ENCODE measurements at places on chromosomes 2 and 18. TPM values are rescaled to one million over a fixed set of nuclear protein-coding genes. Genes with fewer than 3 reads are reported as not detected.

DNA sequence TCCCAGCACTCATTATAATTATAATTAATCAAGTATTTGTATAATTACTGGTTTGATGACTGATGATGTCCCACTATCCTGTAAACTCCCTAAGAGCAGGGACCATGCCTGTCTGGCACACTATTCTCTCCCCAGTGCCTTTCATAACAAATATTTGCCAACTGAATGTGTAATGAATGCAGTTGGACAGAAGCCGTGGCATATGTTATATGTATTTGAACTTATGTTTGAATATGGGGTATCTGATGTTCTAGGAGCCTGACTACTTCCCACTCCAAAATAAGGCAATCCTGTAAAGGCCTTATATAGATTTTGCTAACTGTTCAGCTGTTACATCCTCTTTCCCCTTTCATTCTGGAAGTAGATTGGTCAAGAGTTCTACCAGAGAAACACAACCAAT, 19.7 kb downstream of the OSBPL6 start:
- H3K27me3 ChIP-seq: no peaks in the 10 kb centered on the region
- no peaks in the 10 kb centered on the region for H3K4me1 ChIP-seq
- H3K36me3 ChIP-seq: no peaks in the 10 kb centered on the region

STPG4 gene
- total RNA-seq: 0.37 TPM

- no peaks in the 10 kb centered on the region for H3K36me3 ChIP-seq
- H3K27me3 ChIP-seq: no peaks in the 10 kb centered on the region
- H3K27ac ChIP-seq: peak overlapping the region; percentile 91
- H3K4me1 ChIP-seq: peaks cover 39% of the 10 kb centered on the region
- peak overlapping the region; percentile 77 for H3K4me3 ChIP-seq
Observed at GRCh38 chr18:75247611-75248421, 37.2 kb downstream of the TSHZ1 start.

L3MBTL4 gene
- total RNA-seq: 0.59 TPM

- no peaks in the 10 kb centered on the region for H3K27me3 ChIP-seq
- H3K27ac ChIP-seq: peak overlapping the region; percentile 41
- no peak for DNase-seq
- no peaks in the 10 kb centered on the region for H3K36me3 ChIP-seq
Observed at GRCh38 chr2:127102521-127103242, 4.3 kb downstream of the BIN1 start.

- H3K36me3 ChIP-seq: peaks cover 47% of the 10 kb centered on the region
- H3K4me1 ChIP-seq: peaks cover 33% of the 10 kb centered on the region
- H3K4me3 ChIP-seq: no peak overlapping the region
- DNase-seq: no peak
- H3K27me3 ChIP-seq: no peaks in the 10 kb centered on the region
Observed at GRCh38 chr2:112092286-112093041, 37.4 kb downstream of the TMEM87B start.

SNX17 gene
- total RNA-seq: 134 TPM

SERPINB3 gene
- total RNA-seq: not detected

- no peaks in the 10 kb centered on the region for H3K27me3 ChIP-seq
- no peaks in the 10 kb centered on the region for H3K36me3 ChIP-seq
Observed at GRCh38 chr2:202632682-202633290, 2.0 kb upstream of the FAM117B start.

DNA sequence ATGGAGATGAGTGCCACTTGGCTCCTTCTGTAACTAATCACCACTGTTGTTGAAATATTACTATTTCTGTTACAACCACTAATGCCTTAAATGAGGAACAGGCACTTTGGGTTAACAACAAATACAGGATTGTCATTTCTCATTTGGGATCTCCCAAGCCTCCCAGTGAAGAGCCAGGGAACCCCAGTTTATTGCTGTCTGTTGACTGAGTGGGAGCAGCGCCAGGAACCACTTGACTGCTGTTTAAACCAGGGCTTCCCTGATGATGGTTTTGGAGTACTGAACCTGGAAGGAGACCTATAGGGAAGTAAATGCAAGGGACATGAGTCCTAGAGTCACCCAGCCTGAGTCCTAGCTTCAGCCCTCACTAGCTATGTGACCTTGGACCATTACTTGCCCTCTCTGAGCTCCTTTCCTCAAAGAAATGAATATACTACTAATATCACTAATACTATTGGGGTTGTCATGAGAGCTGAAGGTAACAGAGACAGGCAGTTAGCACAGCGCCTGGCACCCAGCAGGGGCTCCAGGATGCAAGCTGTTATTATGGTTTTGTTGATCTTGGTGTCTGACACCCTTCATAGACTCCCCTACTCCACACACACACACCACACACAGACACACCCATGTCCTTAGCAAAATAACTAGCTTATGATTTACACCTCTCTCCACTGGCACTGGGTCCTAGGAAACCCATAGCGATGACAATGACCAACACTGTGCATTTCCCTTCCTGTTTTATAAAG, 104.2 kb upstream of the FZD7 start:
- DNase-seq: no peak
- H3K4me3 ChIP-seq: no peak overlapping the region
- H3K27ac ChIP-seq: no peak overlapping the region
- H3K4me1 ChIP-seq: peaks cover 48% of the 10 kb centered on the region
- H3K36me3 ChIP-seq: no peaks in the 10 kb centered on the region
- no peaks in the 10 kb centered on the region for H3K27me3 ChIP-seq

GRCh38 chr2:56681659-56682396, 498.0 kb downstream of the CCDC85A start:
- peak overlapping the region; percentile 6 for H3K27ac ChIP-seq
- peaks cover 39% of the 10 kb centered on the region for H3K4me1 ChIP-seq
- H3K27me3 ChIP-seq: no peaks in the 10 kb centered on the region
- H3K36me3 ChIP-seq: no peaks in the 10 kb centered on the region
- DNase-seq: no peak
- no peak overlapping the region for H3K4me3 ChIP-seq

POTEE gene
- total RNA-seq: not detected

- no peaks in the 10 kb centered on the region for H3K36me3 ChIP-seq
- DNase-seq: peak; percentile 94
- peaks cover 17% of the 10 kb centered on the region for H3K4me1 ChIP-seq
- no peaks in the 10 kb centered on the region for H3K27me3 ChIP-seq
- H3K27ac ChIP-seq: peak overlapping the region; percentile 84
- H3K4me3 ChIP-seq: peak overlapping the region; percentile 71
Observed at GRCh38 chr2:42809819-42810120, 17.4 kb upstream of the HAAO start.

OTX1 gene
- not detected for total RNA-seq

- H3K4me1 ChIP-seq: peaks cover 2% of the 10 kb centered on the region
- H3K27ac ChIP-seq: no peak overlapping the region
- H3K4me3 ChIP-seq: no peak overlapping the region
Observed at GRCh38 chr18:36468161-36468560, 170.6 kb downstream of the FHOD3 start.

NEMP2 gene
- total RNA-seq: 11.9 TPM

- H3K4me3 ChIP-seq: no peak overlapping the region
- H3K4me1 ChIP-seq: peaks cover 26% of the 10 kb centered on the region
- DNase-seq: peak; percentile 57
- H3K27ac ChIP-seq: no peak overlapping the region
- H3K27me3 ChIP-seq: peaks cover 24% of the 10 kb centered on the region
Observed at GRCh38 chr2:106020821-106021661, 173.1 kb downstream of the UXS1 start.

All from osteocyte (in vitro differentiated cells).